ENCODE measurements at places on chromosomes 1 and 21.

- DNase-seq: no peak
These were observed 70.7 kb upstream of the ZNF644 start for GRCh38 chr1:91092503-91092902.

DNA sequence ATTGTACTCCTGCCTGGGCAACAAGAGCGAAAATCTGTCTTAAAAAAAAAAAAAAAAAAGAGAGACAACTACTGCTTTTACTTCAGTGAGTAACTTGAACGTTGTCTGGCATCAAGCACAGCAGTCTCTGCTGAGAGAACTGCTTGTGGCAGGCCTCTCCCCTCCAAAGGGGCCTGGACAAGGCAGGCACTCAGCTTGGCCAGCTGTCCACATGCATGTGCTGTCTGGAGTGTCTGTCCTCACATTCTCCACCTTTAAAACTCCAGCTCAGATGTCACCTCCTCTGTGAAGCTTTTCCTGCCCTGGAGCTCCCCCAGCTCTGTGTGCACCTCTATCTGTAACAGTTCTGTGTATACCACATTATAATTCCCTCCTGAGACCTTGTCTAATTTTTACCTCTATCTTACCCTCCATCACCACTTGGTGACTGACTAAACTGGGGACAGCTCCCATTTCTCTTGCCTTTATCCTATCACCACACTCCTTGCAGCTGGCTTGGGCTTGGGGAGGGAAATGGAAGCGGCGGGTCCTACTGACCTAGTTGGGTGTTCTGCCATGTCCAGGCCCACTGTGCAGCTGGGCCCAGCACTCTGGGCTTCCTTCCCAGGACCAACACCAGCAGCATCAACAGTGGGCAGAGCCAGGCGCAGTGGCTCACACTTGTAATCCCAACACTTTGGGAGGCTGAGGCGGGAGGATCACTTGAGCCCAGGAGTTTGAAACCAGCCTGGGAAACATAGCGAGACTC lies 71.4 kb upstream of the ARTN start:
- no peak for DNase-seq

- no peak for DNase-seq
These were observed 35.2 kb upstream of the KCNJ15 start for GRCh38 chr21:38221594-38221993.

DNA sequence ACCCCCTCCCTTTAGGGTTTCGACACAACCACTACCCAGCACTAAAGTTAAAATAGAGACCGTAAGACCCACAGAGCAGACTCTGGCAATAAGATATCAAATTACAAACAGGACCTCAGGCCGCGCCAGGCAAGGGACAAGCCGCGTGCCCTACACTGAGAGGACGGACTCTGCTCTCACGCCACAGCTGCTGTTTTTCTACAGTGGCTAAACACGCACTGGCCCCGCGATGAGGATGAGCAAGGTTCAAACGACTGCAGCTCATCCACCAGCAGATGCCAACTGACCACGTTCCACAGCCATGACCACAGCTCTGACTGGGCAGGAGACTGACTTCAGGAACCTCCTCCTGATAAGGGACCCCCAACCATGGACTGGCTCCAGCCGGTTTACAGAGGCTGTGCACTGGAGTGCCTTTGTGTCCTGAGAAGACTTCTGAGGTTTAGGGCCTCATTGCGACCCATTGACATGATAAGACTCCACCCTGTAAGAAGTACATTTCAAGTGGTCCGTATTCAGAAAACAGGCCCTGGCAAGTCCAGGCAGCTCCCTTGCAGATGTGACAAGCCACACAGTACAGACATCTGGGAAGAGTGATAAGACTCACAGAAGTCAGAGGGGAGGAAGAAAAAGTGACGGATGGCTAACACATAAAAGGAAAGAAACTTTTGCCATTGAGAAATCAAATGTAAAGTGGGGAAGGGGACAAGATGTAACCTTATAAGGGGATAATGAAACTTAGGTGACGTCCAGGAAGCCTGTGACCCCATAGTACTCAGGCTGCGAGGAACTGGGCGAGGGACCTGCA lies 1.5 kb upstream of the KRTAP10-6 start:
- DNase-seq: peak; percentile 84

GRCh38 chr1:163673759-163674151 lies 352.0 kb downstream of the NUF2 start:
- DNase-seq: no peak

- no peak for DNase-seq
These were observed 177.7 kb upstream of the RAB4A start for GRCh38 chr1:229093238-229093540.

DNA sequence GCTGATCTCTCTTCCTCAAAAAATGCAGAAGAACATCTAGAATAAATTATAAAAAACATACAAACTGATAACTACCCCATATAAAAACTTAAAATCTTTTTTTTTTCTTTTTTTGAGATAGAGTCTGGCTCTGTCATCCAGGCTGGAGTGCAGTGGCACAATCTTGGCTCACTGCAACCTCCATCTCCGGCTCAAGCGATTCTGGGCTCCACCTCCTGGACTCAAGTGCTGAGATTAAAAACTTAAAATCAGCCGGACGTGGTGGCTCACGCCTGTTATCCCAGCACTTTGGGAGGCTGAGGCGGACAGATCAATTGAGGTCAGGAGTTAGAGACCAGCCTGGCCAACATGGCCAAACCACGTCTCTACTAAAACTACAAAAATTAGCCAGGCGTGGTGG lies 31.1 kb downstream of the LIN9 start:
- no peak for DNase-seq

DNA sequence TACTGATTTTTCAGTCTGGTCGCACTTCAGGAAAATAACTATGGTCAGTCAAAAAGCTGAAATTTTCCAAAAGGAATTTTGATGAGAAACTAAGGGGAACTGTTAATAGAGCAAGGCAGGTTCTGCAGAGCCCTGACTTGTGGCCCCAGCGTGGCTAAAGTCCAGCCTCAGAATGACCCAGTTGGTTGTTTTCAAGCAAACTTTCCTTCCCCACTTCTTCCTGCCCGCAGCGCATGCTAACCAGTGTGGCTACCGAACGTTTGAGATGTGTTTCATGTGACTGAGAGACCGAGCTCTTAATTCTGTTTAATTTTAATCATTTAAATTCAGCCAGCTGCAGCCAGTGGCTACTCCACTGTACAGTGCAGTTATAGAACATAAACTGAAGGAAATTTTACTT lies 6.2 kb upstream of the IL10RB start:
- no peak for DNase-seq

DNA sequence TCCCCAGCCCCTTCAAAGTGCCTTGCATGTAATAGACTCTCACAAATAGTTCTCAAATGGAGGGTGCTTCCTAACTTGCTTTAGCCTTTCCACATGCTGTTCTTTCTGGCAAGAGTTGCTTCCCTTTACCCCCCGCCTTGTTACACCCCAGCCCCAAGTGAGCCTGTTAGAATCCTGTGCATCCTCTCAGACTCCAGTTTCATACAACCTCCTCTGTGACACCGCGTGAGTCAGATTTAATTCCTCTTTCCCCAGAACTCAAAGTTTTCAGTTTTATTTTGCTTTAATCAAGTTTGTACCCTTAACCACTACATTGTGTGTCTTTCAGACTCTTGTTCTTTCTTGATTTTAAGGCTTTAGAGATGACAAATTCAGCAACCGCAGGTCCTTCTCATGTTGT lies 234.5 kb upstream of the HOOK1 start:
- no peak for DNase-seq

DNA sequence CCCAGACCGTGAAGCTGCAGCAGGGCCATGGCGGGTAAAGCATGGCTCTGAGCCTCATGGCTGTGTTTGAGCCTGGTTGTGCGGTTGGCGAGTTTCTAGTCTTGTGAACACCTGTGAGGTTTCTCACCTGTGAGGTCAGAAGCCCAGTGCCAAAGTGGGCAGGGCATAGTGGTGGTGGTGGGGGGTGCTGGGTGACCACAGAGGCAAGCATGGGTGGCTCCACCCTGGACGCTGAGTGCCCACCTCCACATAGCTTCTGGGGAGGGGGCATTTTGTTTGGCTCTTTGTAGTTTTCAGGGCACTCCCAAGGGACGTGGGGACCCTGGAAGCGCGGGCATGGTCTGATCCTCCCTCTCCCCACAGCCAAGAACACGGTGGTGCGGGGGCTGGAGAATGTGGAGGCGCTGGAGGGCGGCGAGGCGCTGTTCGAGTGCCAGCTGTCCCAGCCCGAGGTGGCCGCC lies 91.1 kb downstream of the TRIM11 start:
- DNase-seq: no peak

GRCh38 chr1:185404291-185404690 lies 87.2 kb upstream of the IVNS1ABP start:
- DNase-seq: no peak

- no peak for DNase-seq
These were observed 755 bp downstream of the SCMH1 start for GRCh38 chr1:41241354-41241748.

DNA sequence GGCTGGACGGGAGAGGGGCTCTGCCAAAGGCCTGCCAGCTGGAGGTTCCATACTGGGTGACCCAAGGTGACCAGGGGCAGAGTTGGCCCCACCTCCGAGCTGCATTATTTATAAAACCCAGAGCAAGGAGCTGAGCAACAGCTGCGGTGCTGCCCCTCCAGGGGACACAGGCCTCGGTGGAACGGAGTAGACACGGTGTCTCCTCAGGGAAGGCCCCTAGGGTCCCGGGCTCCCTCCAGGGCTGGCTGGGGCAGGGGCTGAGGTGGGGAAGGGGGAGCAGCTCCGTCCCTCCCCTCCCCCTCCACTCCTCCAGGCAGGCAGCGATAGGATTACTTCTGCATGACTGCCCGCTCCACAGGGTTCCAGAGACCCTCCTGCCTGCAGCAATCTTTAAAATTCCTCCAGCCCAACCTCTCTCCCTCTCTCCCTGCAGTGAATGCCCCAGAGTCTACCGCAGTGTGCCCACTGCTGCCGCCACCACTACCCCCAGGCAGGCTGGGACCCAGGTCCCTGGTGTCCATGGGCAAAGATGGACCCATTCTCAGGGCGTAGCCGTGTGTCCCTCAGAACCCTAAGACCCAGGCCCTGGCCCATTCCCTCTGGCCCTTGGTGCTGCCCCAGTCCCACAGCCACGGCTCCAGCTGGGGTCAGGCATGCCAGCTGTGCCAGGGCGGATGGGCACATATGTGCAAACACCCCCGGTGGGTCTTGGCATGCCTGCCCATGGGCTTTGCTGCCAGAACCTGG lies 10.8 kb downstream of the AHDC1 start:
- DNase-seq: no peak

DNA sequence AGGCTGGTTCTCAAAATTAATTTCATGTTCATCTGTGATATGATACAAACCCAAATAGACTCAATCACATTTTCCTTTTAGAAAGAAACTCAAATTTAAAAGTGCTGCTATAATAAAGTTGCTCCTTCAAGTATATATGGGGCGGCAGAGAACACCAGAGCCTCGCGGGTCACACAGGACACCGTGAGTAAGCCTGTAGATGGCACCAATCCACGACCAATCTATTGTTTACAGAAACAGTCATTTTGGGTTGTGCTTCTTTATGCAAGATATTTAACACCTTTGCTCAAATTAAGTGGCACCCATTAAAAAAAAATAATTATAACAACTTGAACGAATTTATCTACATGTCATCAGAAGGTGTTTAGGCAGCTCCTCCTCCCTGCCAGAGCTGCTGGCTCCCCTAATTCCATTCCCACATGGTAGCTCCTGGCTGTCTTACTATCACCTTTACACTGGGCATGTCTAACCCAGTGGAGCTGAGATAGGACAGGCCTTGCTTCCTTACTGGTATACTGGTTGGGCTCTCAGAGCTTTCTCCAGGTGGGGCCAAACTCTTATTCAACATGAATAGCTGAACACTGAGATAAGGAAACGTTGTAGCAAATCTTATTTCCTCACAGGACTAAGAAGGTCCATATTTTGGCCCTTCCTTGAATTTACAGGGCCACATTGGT lies 287.0 kb downstream of the SDCCAG8 start:
- no peak for DNase-seq

- DNase-seq: no peak
These were observed 62.9 kb upstream of the CNTN2 start for GRCh38 chr1:204979891-204980649.

GRCh38 chr21:28696844-28697410 lies 295.8 kb downstream of the LTN1 start:
- no peak for DNase-seq

GRCh38 chr21:37915941-37916309 lies 332 bp downstream of the KCNJ6 start:
- DNase-seq: no peak

DNA sequence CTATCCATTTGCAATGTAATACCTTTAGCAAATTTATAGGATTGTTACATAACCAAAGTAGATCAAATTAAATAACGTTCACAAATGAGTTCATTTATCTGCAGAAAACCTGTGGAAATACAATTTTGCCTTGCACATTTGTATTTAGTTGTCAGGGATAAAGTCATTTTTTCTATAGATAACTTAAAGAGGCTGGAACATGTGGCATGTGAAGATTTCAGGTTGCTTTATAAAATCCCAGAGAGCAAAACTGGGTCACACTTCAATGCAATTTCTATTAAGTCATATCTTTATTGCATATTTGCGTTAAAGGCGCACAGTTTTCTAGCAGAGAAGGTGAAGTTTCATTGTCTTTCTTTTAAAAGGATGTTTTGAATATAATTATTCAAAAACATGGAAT lies 342.4 kb downstream of the USP25 start:
- no peak for DNase-seq

DNA sequence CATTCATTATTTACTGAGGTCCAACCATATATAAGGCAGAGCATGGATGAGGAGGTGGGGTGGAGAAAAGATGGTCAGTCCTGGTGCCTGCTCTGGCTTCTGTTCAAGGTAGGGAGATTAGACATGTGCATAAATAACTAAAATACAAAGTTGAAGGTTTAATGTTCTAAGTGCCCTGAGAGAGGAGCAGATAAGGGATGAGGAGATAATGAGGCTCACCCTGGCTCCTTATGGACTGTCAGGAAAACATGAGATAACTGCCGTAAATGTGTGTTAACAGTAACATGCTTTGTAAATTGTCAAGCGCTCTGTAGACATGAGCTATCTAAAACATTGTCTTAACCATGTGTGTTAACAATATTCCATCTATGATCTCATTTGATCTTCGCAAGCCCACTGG lies 474.6 kb upstream of the USP24 start:
- no peak for DNase-seq

GRCh38 chr1:86765073-86765472 lies 60.7 kb downstream of the SH3GLB1 start:
- peak; percentile 47 for DNase-seq

DNA sequence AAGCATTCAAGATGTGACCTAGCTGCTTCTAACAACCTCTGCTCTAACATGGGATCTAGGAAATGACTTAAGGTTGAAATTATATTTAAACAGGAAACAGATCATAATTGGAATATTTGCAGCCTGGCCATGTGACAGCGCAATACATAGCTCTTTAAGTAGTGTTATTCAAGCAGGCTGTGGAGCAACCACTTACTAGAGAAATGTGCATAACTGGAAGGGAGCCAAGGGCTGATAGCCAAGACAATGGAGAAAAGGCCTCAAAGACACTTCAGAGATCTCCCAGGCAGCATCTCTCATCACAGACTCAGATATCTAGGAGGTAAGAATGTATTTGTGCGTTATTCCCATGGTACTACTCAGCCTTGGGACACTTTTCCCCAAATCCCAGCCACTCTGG lies 823.0 kb upstream of the PRMT6 start:
- no peak for DNase-seq

Data from NCI-H187 (cell line).